ENCODE measurements at places on chromosomes 16 and 17.

DNA sequence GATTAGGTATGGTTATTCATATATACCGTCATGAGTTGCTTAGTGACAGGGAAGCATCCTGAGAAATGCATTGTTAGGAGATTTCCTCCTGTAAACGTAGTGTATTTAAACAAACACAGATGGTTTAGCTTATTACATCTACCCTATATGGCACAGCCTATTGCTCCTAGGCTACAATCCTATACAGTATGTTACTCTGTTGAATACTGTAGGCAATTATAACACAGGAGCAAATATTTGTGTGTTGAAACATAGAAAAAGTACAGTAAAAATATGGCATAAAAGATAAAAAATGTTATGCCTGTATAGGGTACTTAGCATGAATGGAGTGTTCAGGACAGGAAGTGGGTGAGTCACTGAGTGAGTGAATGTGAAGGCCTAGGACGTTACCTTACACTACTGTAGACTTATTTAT is 157.7 kb downstream of the CDH11 start:
- no peak for DNase-seq

DNA sequence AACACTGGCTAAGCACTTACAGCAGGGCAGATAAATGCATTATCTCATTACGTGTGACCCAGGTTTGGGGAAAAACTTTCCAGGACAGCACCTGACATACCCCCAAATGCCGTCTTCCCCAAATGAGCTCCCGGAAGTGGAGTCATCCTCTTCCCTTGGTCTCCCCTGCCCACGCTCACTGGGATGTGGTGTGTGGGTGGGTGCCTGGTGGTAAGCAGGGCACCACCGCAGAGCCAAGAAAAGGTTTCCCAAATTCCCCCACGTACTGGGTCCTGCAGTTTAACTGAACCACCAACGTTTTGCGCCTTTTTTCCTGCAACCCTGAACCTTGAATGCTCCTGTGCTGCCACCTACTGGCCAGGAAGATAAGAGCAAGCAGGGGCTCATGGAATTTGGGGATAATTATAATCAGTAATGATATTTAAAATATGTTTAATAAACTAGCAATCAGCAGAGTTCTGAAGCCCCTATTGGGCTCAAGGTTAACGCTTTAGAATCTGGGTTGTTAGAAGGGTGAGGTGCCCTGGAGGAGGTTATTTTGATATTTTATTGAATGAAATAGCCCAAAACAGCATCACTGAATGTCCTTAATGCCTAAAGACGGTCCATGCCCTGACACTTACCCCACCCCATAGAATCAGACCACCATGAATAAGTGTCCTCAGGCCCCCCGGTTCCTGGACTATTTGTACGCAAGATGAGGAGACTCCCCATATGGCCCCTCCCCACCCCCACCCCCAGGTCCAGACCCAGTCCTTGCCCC is 8.0 kb downstream of the SPPL2C start:
- peak; percentile 59 for DNase-seq

- no peak for DNase-seq
These were observed 16.7 kb upstream of the USP36 start for GRCh38 chr17:78857266-78857665.

GRCh38 chr16:4087990-4088577 is 28.2 kb downstream of the ADCY9 start:
- DNase-seq: no peak

GRCh38 chr17:34090593-34090992 is 164.5 kb upstream of the CCL2 start:
- no peak for DNase-seq

GRCh38 chr17:33642002-33642401 is 348.9 kb upstream of the ASIC2 start:
- peak; percentile 20 for DNase-seq

- DNase-seq: no peak
These were observed 46.6 kb upstream of the LCMT1 start for GRCh38 chr16:25064937-25065336.

- DNase-seq: no peak
These were observed 21.4 kb upstream of the NPTX1 start for GRCh38 chr17:80497726-80498241.

- no peak for DNase-seq
These were observed at the start of gene LGALS3BP for GRCh38 chr17:78979780-78980623. Gene LGALS3BP (minus strand): TSS chr17:78979923. CDS start chr17:78977191, 2,732 bp downstream.

Data from GM12865 (cell line).